ENCODE measurements at places on chromosomes 13 and 19.

DNA sequence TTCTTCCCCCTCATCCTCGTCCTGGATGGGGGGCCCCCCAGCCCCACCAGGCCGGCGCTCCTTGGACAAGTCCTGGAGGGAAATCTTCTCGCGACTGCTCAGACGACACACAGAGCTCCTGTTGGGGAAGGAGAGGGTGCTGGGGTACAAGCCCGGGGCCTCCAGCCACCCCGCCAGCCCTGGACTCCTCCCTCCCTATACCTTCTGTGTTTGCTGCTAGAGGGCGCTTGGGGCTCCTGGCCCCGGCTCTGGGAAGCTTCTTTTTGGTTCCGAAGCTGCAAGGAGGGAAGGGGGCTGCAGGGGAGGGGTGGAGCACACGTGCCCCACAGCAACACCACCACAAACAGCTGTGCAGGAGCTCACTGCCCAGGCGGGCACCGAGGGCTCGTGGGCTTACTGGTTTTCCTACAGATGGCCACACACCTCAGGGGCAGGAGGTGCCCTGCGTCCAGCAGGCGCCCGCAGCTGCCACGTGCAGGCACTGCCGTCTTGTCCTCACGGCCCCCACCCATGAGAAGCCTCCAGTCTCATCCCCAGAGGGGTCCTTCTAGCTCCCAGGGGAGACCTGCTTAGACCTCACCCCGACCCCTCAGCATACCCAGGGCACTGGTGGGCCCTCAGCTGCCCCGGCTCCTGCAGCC is 20.5 kb downstream of the EPS8L1 start:
- DNase-seq: no peak

DNA sequence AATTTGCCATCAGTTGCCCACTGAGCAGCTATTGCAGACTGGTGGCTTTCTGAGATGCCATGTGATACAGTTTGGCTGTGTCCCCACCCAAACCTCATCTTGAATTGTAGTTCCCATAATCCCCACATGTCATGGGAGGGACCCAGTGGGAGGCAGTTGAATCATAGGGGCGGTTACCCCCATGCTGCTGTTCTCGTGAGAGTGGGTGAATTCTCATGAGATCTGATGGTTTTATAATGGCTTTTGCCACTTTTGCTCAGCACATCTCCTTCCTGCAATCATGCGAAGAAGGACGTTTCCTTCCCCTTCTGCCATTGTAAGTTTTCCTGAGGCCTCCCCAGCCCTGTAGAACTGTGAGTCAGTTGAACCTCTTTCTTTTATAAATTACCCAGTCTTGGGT is 34.8 kb upstream of the ANKRD10 start:
- no peak for DNase-seq

DNA sequence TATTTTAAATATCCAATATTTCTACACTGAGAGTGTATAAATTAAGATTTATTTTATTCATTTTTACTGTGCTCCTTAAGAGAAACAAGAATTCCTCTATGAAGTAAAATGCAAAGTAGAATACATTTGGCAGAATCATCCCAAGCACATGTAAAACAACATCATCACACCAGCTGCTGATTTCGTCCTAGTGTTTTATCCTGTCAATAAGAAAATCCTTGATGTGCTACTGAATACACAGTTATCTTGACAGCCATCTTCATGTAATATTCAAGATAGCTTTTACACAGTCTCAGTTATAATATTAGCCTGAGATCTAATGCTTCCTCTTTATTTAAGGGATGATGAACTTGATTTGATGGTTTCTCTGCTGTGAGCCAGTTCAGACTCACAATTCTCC is 282.4 kb downstream of the MZT1 start:
- no peak for DNase-seq

DNA sequence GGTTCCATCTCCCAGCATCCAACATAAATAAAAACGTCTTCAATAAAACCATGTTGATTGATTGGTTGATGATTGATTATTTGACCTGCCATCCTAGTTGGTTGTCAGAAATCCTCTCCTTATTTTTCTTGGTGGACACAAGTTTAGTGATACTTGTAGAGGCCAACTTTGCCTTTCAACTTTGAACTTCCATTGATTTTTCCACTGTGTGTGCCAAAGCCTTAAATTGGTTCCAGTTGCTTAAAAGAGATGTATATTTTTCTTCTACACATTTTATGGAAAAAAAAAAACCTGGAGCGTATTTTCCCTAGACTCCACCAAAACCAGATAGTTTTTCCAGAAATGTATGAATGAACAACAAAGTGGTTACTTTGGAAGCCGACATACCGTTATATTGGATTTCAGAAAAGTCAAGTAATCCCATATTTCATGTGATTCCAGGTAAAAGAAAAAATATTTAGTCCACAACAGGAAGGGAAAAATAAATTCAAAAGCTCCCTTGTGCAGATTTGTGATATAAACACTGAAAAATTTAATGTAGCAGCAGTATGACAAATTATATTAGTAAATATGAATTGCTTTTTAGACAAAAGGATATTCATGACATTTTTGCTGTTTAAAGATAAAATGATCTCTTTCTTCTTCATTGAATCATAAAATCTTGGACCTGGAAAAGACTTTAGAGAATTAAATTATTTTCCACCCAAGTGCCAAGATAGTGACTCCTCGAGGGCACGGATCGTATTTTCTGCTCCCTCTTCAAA is 85.2 kb downstream of the MBNL2 start:
- DNase-seq: no peak

GRCh38 chr13:94178625-94179244 is 300.7 kb downstream of the DCT start:
- DNase-seq: no peak

DNA sequence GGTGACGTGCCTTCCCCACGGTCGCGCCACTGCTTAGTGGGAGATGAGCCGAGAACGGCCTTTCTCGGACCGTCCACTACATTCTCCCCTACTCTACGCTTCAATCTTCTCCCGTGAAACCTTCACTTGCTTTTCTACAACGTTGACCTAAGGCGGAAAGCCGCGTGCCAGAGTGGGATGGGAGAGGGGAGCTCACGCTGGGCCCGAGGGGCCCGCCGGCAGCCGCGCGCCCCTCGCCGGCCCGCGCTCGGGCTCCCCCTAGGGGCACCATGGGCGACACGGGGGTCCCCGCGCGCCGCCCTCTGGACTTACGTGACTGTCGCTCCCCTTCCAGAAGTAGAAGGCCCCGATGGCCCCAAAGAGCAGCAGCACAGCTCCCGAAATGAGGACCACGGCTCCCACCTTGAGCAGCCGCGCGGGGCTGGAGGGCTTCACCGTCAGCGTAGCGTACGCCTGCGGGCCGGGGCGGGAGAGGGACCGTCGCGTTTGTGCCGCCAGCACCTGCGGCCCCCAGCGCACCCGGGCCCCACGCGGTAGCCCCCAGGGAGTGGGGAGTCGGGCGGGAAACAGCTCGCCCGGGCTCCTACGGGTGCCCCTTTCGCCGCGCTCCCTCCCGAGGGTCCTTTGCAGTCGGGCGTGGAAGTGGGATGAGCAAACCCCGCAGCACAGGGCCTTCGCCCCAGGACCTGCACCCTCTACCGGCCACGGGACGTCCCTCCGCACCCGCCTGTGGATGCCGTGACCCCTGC is 727 bp downstream of the CNMD start:
- peak; percentile 9 for DNase-seq

GRCh38 chr19:45742969-45743368 is 9.7 kb downstream of the MEIOSIN start:
- DNase-seq: no peak

DNA sequence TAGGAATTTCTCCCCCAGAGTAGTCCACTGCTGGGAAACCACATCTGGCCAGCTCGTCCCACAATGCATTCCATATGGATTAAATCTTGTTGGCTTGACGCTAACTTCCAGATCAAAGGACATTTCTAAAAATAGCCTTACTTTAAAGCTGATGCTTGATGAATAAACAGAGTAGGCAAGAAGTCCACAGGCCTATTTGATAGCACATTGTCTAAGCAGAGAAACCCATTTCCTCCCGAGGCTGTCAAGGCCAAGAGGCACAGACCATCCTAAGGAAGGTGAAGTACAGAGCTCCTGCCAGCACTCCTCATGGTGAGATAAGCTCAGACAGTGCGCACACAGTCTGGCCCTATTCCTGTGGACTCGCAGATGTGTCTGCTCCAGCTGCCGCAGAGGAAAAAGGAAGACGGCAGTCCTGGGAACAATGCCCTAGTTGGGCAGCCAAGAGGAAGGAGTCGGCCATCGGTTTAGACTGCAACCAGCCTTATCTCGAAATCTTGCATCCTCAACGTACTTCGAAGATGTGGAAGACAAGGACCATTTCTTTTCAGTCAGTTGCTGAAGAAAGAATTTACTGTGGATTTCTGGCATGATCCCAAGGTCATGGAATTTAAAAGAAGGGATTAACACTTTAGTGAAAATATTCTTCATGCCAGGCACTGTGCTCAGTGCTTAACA is 156.8 kb downstream of the RGCC start:
- DNase-seq: no peak

GRCh38 chr13:40515702-40516101 is 150.7 kb downstream of the FOXO1 start:
- no peak for DNase-seq

DNA sequence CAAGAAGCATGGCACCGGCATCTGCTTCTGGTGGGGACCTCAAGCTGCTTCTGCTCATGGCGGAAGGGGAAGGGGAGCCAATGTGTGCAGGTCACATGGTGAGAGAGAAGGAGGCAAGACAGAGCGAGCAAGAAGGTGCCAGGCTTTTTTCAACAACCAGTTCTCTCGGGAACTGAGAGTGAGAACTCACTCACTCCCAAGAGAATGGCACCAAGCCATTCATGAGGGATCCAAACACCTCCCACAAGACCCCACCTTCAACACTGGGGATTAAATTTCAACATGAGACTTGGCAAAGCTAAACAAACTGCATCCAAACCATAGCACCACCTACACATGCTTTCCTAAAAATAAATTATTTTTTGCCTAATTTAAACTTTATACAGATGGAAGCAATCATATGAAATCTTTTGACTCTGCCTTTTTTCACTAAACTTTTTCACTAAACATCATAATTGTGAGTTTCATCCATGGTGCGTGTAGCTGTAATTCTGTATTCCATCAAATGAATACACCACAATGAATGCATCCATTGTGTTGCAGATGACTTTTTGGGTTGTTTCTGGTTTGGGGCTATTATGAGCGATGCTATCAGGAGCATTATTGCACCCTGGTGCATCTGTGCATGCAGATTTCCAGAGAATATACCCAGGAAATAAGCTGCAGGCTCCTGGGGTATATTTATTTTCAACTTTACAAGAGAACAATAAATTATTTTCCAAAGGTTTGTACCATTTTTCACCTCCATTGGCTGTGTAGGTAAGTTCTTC is 14.6 kb upstream of the IPO5 start:
- DNase-seq: no peak

DNA sequence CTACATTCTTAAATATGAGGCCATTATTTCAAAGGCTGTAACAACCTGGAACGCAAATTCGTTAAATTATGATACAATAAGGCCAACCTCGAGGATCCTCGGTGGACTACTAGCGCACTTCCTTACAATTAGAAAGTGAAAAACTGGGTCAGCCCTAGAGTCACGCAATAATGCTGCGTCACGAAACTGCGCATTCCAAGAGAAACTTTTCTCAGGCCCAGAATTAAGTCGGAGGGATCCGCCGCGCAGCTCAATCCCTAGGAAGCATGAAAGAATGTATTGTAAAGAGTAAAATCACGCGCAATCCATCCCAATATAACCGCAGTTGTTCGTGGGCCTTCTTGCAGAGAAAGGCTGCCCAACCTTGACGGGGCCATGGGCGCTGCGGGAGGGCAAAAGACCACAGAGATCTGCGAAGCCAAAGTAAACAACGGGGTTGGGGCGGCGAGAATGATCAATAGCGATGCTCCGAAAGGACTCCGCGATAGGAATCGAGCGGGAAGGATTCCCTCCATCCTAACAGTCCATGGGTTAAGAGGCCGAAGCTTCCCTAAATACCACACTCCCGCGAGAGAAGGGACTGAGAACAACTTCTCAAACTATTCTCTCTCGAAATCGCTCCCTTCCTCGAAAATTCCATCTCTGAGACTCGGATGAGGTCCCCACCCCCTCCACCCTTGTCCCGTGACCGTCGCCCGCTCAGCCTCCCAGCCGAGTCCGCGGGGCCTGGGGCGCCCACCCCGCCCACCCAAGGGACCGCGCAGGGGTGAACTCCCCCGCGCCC is 564 bp downstream of the SPART start:
- peak; percentile 63 for DNase-seq

- no peak for DNase-seq
Measured at GRCh38 chr13:45928176-45928575, 76.6 kb upstream of the SIAH3 start.

DNA sequence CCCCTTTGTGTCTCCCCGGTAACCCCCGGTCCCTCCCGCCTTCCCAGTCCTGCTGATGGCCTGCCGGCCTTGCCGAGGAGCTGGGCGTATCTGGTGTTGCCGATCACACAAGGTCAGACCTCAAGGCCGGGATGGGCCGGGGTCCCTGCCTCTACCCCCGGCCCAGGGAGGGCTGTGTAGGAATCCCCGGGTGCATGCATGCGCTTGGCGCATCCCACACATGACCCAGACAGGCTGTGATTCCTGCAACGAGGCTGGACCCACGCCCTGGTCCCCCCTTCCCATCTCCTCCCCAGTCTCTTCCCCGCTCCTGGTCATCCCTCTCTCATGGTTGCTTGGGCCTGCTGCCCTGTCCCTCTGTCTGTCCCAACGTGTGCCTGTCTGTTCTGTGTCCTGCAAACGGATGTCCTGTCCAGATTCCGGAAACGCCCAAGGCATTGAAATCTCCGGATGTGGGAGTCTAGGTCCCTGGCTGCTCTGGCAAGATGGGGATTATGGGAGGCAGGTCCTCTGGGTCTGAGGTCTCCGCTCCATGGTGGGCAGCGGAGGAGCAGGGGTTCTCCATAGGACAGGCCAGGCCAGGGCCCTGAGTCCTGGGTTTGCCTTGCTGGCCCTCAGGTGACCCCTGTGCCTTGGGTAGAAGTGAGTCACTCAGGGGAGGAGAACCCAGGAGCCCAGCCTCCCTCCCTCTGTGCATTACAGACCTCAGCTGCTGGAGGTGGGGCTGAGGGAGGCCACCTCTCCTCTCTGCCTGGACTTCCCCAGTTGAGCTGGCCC is 1.6 kb downstream of the PKN1 start:
- peak; percentile 65 for DNase-seq

- DNase-seq: no peak
Measured at GRCh38 chr19:29503140-29503758, 22.5 kb upstream of the VSTM2B start.

GRCh38 chr19:8558325-8558724 is 18.9 kb downstream of the MYO1F start:
- DNase-seq: no peak

All from CD4-positive, alpha-beta T cell treated with Interferon alpha-2 for 1 hour (primary cell).